ENCODE measurements at places on chromosomes 4 and X.

- DNase-seq, result no peak
Measured at GRCh38 chr4:15327311-15328298, 100.2 kb upstream of the C1QTNF7 start.

DNA sequence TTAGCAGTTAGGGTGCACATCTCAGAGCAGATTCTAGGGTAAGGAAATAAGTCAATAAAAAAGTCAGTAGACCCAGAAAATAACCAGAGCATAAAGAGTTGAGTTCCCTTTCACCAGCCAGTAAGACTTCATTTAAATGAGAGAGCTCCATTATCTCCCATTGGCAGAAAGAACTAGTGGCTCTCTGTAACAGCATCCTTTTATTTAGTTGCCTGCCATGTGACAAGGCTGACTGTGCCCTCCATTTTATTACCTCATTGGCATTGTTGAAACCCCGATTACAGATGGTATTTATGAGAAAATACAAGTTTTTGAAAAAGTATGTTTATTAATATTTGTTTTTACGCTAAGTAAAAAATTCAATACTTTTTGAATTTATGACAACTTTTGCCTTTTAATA is 859.5 kb upstream of the NDST4 start:
- no peak for DNase-seq

- no peak for DNase-seq
Measured at GRCh38 chr4:43337707-43338106, 445.2 kb downstream of the GRXCR1 start.

- no peak for DNase-seq
Measured at GRCh38 chr4:94304365-94304971, 38.2 kb downstream of the HPGDS start.

GRCh38 chr4:75623026-75623425 is 7.3 kb downstream of the CDKL2 start:
- no peak for DNase-seq

DNA sequence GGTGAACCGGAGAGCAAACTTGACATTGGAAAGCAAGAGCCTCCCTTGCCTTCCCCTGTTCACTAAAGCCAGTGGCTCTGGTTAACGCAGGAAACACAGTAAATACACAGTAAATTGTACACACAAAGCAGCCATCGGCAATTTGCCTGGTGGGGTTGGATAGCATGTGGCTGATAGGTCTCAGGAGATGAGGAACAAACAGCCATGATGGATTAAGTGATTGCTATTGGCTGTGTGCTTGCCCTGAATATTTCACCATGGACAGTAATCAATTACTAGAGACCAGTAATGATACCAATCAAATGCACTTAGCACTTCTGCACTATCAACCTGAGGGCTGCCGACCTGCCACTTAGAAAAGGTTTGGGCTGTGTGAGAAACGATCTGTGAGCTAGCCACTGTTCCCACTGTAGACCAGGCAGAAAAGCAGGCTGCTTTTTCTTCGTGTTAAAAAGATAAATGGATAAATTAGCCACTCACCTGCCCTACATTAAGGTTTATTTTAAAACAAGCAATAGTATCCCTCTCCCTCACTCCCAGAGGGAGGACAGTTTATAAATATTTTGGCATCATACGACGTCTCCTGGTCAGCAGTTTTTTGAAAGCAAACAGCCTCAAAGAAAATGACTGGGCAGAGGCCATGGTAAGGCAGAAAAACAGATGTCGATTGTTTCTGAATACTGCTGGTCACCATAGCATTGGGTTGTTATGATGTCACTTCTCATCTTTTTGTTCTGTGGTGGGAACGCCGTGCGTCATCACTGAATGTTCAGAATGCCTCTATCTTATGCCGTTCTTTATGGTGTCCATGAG is 167.1 kb downstream of the MAML3 start:
- no peak for DNase-seq

Data from DMS 273 treated with DMSO at 0.1 percent for 48 hours (cell line).